CD4-positive, alpha-beta T cell treated with Interleukin-21 for 1 hour (primary cell): ENCODE measurements at places on chromosomes 6 and 20.

GRCh38 chr20:41274152-41274551 lies 43.4 kb downstream of the ZHX3 start:
- DNase-seq = no peak

DNA sequence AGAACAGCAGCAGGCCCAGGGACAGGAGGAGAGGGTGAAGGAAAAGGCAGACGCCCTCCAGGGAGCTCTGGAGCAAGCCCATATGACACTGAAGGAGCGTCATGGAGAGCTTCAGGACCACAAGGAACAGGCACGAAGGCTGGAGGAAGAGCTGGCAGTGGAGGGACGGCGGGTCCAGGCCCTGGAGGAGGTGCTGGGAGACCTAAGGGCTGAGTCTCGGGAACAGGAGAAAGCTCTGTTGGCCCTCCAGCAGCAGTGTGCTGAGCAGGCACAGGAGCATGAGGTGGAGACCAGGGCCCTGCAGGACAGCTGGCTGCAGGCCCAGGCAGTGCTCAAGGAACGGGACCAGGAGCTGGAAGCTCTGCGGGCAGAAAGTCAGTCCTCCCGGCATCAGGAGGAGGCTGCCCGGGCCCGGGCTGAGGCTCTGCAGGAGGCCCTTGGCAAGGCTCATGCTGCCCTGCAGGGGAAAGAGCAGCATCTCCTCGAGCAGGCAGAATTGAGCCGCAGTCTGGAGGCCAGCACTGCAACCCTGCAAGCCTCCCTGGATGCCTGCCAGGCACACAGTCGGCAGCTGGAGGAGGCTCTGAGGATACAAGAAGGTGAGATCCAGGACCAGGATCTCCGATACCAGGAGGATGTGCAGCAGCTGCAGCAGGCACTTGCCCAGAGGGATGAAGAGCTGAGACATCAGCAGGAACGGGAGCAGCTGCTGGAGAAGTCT lies 25.5 kb downstream of the C20orf173 start:
- DNase-seq = no peak

DNA sequence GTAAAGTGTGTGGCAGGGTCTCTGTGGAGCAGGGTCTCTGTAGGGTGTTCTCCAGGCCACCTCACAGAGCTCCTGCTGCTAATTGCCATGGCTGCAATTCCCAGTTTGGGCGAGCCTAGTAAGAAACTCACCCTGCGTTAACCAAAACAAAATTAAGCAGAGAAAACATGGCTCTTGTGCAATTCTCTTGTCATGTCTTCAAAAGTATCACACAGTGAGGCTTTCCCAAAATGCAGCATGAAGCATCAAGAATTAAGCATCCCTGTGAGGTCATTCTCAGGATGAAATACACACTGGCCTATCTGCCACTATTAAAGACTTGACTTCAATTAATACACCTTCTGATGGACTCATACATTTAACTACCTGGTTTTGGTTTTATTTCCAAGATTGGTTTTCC lies 72.8 kb downstream of the KIF13A start:
- DNase-seq = no peak

DNA sequence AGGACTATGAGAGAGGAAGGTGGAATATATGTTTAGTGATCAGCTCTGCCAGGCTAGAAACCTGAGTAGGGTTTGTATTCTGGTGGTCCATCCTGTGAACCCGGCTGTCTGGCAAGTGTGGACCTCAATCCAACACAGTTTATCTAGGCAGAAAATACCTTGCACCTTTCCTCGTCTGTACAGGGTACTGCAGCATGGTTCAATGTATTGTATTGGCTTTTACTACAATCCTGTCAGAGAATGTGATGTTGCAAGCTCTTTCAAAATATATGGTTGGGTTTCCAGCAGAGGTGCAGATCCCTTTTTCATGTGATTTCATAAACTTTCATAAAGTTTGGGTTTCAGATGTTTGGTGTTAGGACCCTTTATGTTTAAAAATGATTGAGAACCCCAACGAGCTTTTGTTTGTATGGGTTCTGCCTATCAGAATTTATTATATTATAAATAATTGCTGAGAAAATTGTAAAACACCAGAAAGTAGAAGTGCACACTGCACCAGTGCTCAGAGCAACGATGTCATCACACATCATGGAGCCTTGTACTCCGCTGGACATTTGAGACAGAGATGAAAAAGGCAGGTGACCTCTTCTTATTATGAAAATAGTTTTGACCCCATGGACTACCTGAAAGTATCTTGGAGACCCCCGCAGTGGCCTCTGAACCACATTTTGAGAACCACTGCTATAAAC lies 106.6 kb downstream of the RTN4IP1 start:
- DNase-seq = peak; percentile 41

DNA sequence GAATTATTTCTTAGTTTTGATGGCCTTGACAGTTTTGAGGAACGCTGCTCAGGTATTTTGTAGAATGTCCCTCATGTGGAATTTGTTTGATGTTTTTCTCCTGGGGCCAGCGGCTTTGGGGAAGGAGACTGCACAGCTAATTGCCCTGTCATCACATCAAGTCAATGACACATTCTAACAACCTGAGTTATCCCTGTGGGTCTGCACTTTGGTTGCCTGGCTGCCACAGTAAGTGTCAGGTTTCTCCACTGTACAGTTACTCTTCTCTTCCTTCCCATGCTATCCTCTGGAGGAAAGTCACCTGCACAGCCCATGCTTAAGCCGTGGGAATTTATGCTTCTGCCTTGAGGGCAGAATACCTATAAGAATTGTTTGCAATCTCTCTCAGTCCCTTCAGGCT lies 1.4 kb upstream of the TREML4 start:
- no peak for DNase-seq

- DNase-seq = no peak
Observed at GRCh38 chr6:112539355-112539754, 192.2 kb downstream of the RFPL4B start.

DNA sequence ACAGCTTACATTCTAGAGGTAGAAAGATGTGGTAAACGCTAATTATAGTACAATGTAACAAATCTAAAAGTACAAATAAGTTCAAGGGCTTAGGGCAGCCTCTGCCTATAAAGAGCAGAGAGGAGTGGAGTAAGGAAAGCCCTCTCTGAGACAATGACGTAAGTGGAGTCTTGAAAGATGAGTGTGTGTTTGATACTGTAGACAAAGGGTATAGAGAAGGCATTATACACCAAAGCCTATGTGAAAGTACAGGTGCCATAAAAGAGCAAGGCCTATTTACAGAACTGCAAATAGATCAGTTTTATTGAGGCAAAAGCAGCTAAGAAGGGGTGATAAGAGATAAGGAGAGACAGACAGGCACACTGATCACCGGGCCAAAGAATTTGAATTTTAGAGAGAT lies 10.9 kb downstream of the GOPC start:
- DNase-seq = no peak

- no peak for DNase-seq
Observed at GRCh38 chr20:9280666-9281065, 211.8 kb downstream of the PLCB4 start.

GRCh38 chr6:43848671-43849391 lies 78.8 kb downstream of the VEGFA start:
- DNase-seq = no peak

DNA sequence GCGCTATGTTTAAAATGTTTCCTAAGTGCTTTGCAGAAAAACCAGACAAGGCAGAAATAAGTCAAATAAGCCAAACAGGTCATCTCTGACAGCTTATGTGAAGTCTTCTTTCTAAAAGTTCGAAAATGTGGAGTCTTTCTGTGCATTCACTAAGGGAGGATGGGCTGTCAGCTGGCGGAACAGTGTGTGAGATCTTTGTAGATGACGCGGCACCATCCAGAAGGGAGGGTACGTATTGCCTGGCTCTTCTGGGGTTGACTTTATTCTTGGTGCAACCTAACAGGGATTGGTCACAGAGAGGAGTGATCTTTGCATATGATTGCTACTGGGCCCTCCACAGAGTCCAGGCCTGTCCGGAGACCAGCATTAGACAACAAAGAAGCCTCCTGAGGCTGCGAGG lies 114.5 kb upstream of the EDN1 start:
- no peak for DNase-seq

- DNase-seq = peak; percentile 84
Observed at GRCh38 chr20:63635431-63636141, 8.7 kb upstream of the GMEB2 start.

DNA sequence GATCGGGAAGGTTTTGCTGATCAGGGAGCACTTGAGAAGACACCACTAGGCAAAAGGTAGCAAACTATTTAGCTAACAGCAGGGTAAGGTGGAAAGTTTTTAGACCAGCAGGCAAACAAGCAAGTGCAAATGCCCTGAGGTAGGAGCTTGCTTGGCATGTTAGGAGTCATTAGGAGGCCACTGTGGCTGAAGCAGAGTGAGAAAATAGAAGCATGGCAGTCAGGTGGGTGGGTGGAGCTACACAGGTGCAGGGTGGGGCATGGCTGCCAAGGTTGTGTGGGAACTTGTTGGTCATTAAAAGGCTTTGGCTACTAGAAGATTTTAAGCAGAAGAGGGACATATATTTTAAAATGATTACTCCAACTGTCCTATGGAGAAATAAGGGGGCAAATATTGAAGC lies 77.3 kb downstream of the EDN1 start:
- no peak for DNase-seq
